ENCODE measurements at places on chromosomes 2 and 18. TPM values are rescaled to one million over a fixed set of nuclear protein-coding genes. Genes with fewer than 3 reads are reported as not detected.

LCT gene
- 0.11 TPM for total RNA-seq

C2orf66 gene
- total RNA-seq, result not detected

ESCO1 gene
- total RNA-seq, result 23.1 TPM

SOX11 gene
- not detected for total RNA-seq

MSH2 gene
- 56.9 TPM for total RNA-seq

ELOA2 gene
- total RNA-seq, result not detected

DAPL1 gene
- total RNA-seq, result not detected

APCDD1 gene
- total RNA-seq, result not detected

ZC3H8 gene
- total RNA-seq, result 16.7 TPM

ERCC3 gene
- total RNA-seq, result 43.7 TPM
